ENCODE measurements at places on chromosomes 5 and 9.

DNA sequence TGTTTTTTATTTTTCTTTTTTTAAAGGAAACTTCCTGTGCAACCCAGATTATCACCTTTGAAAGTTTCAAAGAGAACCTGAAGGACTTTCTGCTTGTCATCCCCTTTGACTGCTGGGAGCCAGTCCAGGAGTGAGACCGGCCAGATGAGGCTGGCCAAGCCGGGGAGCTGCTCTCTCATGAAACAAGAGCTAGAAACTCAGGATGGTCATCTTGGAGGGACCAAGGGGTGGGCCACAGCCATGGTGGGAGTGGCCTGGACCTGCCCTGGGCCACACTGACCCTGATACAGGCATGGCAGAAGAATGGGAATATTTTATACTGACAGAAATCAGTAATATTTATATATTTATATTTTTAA lies 2.1 kb downstream of the CSF2 start:
- DNase-seq, result no peak

DNA sequence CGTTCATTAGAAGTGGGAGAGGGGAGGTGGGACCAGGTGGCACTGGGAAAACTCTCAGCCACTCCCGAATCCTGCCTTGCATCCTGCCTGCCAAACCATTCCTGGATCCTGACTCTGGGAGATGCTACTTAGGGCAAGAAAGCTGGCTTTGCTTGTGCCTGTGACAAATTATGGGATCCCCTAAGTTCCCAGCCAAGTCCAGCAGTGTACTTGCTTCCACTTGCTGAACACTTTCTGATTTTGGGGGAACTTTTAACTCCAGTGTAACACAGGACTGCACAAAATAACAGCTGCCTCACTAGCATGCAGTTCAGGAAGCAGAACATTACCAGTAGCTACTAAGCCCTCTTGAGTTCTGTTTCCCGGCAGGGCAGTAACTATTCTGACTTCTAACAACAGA lies 12.5 kb upstream of the NKX2-5 start:
- DNase-seq, result no peak

DNA sequence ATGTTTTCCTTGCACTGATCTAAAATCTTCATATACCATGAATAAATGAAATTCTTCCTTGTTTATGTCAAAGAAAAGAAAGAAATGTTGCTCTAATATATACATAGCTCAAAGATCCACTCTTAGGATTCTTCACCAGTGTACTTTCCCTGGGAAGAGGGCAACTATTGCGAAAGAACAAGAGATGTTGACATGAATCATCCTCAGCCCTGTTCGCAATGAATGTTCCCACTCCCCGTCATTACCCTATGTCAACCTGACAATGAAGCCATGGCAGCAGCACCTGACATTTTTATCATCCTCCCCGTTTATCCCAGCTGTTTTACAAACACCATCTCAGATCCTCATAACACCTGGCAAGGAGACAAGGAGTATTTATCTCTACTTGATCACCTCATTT lies 409.1 kb upstream of the GRIA1 start:
- DNase-seq, result no peak

DNA sequence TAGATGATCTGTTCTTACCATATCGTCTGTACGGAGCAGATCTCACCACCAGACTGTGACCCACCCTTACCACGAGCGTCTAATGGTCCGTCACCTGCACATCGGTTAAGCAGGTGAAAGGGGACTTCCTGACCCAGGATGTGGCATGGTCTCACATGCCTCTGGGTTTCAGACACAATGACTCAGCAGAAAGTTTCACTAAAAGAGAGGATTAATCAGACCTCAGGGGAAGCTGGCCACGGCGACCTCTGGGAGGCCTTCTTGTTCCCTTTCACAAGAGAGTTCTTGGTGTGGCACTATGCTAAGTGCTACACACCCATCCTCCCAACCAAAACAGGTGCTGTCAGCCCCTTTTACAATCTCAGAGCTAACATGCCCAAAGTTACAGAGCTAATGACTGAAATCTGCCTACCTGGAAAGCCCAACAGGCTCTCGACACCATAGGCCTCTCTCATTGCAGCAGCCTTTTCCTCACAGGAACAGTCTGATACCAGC lies 41.6 kb downstream of the ADAMTS12 start:
- DNase-seq, result no peak

DNA sequence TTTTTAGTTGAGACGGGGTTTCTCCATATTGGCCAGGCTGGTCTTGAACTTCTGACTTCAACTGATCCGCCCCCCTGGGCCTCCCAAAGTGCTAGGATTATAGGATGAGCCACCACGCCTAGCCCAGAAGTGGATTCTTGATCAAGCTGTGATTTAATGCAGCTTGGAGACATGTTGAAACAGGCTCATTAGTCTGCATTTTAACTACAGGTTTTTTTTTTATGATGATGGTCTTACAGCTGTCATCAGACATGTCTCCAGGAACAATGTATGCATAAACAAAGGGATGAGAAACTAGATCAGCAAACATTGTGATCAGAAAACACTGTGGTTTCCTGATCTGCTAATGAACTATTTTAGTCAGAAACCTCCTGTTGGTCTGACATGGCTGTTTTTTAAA lies 30.0 kb upstream of the PLPP1 start:
- DNase-seq, result no peak

GRCh38 chr5:89283728-89284493 lies 400.9 kb upstream of the MEF2C start:
- DNase-seq, result no peak

GRCh38 chr9:18707061-18707461 lies 233.1 kb downstream of the ADAMTSL1 start:
- no peak for DNase-seq

DNA sequence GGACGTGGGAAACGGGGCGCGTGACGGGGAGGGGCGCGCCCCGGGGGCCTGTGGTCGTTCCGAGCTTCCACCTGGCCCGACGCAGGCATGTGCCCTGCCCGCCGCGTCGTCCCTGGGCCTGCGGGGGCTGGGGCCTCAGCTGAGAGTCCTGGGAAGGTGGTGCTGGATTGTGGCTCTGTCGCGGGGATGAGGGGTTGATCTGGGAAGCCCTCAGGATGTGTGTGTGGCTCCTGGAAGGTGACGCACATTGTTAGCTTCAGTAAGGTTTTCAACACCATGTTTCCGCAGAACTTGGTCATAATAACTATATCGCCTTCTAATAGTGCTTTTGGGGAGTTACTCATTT lies 589.1 kb downstream of the MTRR start:
- DNase-seq, result no peak

DNA sequence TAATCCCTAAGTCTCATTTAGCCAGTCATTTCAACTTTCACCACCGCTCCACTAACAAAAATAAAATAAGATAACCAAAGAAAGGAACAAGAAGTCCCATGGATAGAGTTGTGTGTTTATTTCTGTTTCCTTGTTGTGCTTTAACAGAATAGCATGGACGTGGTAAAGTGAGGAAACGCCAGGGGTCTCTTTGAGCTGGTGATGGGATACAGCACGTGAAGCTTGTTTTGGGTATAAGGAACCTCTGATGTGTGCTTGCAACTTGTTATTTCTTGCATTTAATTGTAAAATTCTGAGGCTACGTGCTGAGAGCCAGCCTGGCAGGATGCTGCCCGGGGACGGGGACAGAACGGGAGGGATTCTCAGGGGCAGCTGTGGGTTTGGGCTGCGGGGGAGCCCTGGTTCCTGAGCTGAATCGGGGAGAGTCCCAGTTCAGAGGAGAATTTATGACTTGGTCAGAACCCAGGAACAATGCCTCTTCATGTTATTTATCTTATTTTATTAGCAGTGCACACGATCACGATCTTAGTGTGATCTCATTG lies 63.4 kb downstream of the ANKRD33B start:
- DNase-seq, result no peak
